Activated T-helper 17 cell treated with anti-CD3 and anti-CD28 coated beads, Interleukin-2, amount 50 U/mL, for 72 hours (primary cell): ENCODE measurements at places on chromosomes 3 and 15. TPM values are rescaled to one million over a fixed set of nuclear protein-coding genes. Genes with fewer than 3 reads are reported as not detected.

Gene ARNT2
- 0.21 TPM for total RNA-seq

Gene STIMATE
- 39.0 TPM for total RNA-seq

Gene STARD5
- total RNA-seq = 8.8 TPM

Gene MINAR1
- total RNA-seq = 0.93 TPM

Gene FOXB1
- 1.1 TPM for total RNA-seq

Gene UACA
- 3.4 TPM for total RNA-seq

Gene ZNF662
- 0.06 TPM for total RNA-seq

Gene ZSCAN29
- total RNA-seq = 20.6 TPM

Gene RBPMS2
- total RNA-seq = not detected

Gene GAP43
- total RNA-seq = not detected

Gene WDR93
- not detected for total RNA-seq

Gene PCOLCE2
- not detected for total RNA-seq

Gene P2RY1
- 0.17 TPM for total RNA-seq

Gene CACNA2D3
- not detected for total RNA-seq

Gene CHST2
- total RNA-seq = 7.9 TPM

Gene CCDC33
- not detected for total RNA-seq

DNA sequence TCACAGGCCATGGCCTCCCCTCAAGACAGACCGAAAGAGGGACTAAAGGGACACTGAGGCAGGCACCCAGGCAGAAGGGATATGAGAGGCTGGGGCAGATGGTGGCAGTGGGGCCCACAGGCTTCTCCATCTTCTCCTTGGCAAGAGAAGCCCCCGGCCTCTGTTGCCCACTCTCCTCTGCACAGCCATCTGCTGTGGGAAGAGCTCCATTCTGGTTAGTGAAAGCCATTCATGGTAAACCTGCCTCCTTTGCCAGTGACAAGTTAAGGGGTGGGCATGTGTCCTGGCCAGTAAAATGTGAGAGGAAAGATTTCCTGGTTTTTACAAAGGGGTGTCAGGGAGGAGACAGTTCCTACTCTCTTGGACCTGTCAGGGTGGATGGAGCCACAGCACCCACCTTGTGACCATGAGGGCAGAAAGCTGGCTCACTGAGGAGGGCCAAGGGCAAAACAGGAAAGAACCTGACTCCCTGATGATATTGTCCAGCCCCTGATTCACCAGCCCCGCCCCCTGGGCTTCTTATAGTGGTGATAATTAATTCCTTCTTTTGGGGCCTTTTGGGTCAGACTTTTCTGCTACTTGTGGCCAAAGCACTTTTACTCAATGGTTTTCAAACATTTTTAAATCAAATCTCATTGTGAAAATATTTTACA is 130.4 kb upstream of the SMAD3 start:
- no peak for ATAC-seq

DNA sequence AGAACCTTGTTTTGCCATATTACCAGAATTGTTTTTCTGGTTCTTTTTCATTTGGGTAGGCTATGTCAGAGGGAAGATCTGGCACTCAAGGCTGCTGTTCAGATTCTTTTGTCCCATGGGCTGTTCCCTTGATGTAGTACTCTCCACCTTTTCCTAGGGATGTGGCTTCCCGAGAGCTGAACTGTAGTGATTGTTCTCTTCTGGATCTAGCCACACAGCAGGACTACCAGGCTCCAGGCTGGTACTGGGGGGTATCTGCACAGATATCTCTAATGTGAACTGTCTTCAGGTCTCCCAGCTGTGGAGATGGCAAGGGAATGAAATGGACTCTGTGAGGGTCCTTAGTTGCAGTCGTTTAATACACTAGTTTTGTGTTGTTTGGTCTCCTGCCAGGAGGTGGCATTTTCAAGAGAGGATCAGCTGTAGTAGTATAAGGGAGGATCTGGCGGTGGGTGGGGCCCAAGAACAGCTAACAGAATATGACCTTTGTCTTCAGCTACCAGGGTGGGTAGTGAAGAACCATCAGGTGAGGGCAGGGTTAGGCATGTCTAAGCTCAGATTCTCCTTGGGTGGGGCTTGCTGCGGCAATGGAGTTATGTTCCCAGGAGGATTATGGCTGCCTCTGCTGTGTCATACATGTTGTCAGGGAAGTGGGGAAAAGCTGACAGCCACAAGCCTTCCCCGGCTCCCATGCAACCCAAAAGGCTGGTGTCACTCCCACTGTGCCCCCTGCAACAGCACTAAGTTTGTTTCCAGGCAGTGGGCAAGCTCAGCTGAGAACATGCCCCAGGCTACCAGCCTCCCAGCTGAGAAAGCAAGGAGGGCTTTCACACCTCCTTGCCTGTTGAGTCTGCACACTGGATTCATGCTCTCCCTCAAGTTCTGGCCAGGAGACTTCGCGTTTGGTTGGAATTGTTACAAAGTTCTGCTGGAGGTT is 252.5 kb downstream of the ISL2 start:
- no peak for ATAC-seq

DNA sequence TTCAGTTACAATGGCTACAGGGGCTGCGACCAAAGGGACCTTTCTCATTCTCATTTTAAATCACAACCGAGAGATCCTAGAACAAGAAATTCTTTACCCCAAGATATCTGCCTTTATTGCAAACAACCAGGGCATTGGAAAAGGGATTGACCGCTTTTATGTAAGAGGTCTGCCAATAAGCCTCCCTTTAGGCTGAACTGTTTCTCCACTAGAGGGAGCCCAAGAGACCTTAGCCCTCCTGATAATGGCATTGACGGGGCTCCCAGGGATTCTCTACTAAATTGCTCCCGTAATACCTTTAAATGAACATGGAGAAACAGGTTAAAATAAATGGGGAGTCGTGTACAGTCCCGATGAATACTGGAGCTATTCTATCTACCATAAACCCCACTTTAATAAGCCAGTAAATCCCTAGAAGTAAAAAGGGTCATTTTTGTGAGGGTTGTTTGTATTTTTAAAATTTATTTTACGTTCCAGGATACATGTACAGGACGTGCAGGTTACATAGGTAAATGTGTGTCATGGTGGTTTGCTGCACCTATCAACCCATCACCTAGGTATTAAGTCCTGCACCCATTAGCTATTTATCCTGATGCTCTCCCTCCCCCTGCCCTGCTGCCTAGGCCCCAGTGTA is 7.5 kb upstream of the IGSF10 start:
- peak; percentile 62 for ATAC-seq

- no peak for ATAC-seq
Observed at GRCh38 chr15:32993285-32993684, 201.2 kb downstream of the FMN1 start.

- ATAC-seq = peak; percentile 3
Observed at GRCh38 chr15:31483986-31484951, 157.6 kb downstream of the KLF13 start.

- no peak for ATAC-seq
Observed at GRCh38 chr15:94228611-94229010, 2.8 kb upstream of the MCTP2 start.

DNA sequence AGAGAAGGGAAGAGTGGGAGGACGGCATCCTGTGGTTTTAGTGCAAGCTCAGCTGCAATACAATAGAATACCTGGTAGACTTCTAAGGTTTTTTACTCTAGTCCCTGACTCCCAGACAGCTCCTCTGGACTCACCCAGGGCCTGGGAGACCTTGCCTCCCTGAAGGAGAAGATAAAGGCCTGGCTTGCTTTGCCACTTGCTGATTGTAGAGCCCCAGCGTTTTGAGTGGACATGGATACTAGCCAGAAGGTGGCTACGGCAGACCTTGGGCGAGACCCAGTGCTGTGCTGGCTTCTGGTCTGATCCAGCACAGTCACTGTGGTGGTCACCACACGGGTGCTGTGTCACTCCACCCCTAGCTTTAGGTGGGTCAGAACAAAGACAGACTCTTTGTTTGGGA is 72.2 kb upstream of the TTC14 start:
- ATAC-seq = no peak

GRCh38 chr3:113038328-113038727 is 47.5 kb downstream of the GTPBP8 start:
- no peak for ATAC-seq

DNA sequence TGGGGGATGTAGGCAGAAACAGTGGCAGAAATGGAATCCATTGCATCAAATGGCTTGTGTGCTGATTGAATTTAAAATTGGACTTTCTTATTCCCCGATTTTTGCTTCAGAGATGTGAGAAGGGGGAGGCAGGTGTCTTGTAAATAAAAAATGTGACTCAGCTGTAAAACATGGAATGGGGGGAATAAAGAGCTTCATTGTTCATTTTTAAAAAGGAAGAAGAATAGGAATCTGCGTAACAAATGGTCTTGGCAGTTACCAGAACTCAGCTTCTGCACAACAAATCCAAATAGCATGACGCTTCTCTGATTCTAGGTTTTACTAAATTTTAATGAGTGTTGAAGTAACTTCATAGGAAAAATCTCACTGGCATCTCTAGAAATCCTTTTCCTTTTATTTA is 323.9 kb upstream of the GBE1 start:
- no peak for ATAC-seq

- ATAC-seq = no peak
Observed at GRCh38 chr3:53240989-53241972, 14.5 kb downstream of the TKT start.

DNA sequence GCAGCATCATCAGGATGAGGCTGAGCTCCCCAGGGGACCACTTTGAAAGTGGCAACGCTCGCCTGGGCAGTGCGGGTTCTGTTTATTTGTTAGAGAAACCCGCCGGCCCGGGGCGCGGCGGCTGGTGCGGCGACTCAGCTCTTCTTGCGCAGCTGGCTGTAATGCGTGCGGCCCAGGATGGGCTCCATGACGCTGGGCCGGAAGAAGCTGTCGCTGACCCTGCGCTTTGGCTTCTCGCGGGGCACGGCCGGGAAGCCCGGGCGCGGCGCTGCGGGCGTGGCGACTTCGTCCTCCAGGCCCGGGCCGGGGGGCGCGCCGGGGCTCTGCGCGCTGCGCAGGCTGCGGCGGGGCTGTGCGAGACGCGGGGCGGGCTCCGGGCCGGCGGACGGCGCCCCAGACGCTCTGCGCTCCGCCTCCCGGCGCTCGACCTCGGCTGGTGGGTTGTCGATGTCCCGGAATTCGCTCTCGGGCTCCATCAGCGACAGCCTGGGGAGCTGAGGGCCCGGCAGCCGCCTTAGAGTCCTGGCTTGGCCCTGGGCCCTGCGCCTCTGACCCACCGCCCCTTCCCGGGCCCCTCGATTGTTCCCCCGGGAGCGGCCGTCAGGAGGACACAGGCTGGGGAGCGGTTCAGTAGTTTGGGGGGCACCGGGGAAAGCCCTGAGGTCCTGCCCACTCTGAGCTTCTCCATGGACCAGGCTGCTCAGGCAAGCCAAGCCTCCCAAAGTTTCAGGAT is 10.3 kb upstream of the KIF7 start:
- peak; percentile 69 for ATAC-seq

DNA sequence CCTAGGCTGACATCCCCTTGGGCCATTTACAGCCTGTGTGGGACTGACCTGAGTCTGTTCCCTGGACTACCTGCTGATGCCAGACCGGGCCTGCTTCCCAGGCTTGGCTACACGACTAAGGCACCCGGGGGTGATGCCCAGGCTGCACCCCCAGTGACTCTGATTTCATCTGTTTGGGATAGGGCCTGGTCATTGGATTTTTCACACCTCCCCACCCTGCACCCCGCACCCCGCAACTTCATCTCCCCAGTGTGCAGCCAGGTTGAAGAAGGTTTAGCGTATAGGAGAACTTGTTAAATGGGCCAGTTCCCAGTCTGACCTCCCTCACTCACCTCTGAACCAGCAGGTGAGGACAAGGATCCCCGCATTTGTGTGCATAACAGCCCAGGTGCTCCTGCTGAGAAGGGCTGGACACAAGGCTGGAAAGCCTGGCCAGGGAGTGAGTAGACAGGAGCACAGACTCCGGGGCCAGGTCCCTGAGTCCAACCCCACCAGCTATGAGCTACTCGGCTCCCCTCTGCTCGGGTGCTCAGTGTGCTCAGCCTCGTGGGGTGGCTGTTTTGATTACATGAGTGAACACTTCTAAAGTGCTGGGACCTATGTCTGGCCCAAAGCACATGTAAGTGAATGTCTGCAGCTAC is 18.5 kb downstream of the SLC6A20 start:
- no peak for ATAC-seq

DNA sequence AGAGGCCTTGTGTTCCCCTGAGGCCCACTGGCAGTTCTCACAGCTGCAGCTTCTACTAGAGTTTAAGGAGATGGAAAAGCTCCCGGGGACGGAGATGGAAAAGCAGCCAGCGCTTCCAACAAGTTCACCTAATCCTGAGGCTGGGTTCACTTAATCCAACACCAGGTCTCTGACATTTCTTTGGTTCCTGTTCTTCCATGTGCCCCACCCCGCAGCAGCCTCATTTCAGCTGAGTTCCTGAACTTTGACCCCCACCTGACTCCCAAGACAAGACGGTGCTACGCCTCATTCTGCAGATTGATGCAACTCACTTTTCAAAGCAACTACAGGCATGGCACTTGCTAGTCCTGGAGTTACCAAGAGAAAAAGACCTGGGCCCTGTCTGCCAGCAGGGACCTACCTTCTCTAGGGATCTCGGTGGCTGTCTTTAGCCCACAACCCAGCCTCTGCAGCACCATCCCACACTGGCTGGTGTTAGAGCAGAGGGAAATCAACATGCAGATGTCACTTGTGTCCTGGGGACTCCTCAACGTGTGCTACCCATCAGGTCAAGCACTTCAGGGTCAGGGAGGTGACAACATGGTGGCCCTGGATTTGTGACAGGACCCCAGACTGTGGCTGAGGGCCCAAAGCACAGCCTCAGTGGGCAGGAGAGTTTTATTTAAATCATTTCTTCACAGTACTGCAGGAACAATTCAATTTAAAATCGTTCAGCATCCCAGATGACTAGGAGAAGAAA is 406.1 kb downstream of the VPS13C start:
- no peak for ATAC-seq

- no peak for ATAC-seq
Observed at GRCh38 chr15:92909136-92909781, 9.1 kb downstream of the CHD2 start.

- no peak for ATAC-seq
Observed at GRCh38 chr3:45816544-45816943, 20.2 kb upstream of the SLC6A20 start.

DNA sequence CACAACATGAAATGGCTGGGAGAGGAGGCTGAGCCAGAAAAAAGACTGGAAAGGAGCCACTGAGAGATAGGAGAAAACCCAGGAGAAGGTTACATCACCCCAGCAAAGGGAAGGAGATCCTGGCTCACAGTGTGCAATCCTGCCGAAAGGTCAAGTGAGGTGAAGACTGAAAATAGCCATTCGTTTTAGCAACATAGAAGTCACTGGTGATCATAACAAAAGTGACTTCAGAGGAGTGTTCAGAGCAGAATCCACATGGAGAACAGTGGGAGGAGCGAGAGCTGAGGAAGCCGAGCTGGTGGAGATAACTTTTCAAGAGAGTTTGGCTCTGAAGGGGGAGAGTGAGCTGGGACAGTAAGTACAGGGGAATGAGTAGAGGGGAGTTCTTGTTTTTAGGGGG is 5.4 kb upstream of the HEG1 start:
- no peak for ATAC-seq

- no peak for ATAC-seq
Observed at GRCh38 chr3:170021083-170021482, 16.7 kb upstream of the GPR160 start.

DNA sequence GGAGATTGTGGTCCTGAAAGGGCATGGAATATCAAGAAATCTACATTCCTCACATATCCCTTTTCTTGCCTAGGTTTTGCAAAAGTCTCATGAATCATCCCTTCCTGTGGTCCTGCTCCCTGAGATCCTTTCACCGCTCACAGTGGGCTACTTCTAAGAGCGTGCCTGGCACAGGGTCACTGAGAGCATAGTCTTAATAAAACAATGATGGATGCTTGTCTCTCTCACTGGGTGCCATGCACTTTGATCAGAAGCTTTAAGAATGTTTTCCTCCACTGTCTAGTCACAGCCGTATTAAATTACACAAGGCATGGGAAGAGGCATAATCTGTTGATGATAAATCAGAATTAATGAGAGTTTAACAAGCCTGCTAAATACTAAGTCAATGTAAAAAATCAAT is 269.7 kb upstream of the ATP10A start:
- ATAC-seq = no peak
